Pons (tissue), 1 donor: ENCODE measurements at places on chromosomes 3 and 15.
A peak's percentile ranks its signal among the peaks of the same experiment; 100 is the strongest.

GRCh38 chr3:183122257-183122932, 23.1 kb upstream of the MCCC1 start:
- peak; percentile 63 for DNase-seq

- no peak for DNase-seq
Observed at GRCh38 chr15:67768313-67768977, 56.9 kb upstream of the SKOR1 start.

DNA sequence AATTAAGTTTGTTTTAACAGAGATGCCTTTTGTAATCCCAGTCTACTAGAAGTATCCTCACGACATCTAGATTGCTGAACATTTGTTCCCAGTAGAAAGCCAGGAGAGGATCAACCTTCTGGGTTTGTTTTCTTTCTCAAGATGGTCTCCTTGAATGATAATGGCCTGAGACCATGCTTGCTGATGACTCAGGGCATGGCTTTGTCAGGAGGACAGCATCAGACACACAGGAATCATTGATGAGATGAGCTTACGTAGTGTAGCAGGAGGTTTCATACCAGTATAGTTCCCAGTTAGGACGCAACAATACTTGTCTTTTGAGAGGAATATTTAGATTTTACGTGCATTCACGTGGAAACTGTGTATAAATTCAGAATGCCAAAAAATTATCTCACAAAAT, 38.6 kb downstream of the ATP1B3 start:
- no peak for DNase-seq

GRCh38 chr3:176514297-176514696, 683.0 kb downstream of the TBL1XR1 start:
- DNase-seq, result peak; percentile 16

GRCh38 chr3:161548301-161548700, 51.7 kb downstream of the OTOL1 start:
- no peak for DNase-seq

- no peak for DNase-seq
Observed at GRCh38 chr3:145055375-145056076, 1083.9 kb downstream of the DIPK2A start.

DNA sequence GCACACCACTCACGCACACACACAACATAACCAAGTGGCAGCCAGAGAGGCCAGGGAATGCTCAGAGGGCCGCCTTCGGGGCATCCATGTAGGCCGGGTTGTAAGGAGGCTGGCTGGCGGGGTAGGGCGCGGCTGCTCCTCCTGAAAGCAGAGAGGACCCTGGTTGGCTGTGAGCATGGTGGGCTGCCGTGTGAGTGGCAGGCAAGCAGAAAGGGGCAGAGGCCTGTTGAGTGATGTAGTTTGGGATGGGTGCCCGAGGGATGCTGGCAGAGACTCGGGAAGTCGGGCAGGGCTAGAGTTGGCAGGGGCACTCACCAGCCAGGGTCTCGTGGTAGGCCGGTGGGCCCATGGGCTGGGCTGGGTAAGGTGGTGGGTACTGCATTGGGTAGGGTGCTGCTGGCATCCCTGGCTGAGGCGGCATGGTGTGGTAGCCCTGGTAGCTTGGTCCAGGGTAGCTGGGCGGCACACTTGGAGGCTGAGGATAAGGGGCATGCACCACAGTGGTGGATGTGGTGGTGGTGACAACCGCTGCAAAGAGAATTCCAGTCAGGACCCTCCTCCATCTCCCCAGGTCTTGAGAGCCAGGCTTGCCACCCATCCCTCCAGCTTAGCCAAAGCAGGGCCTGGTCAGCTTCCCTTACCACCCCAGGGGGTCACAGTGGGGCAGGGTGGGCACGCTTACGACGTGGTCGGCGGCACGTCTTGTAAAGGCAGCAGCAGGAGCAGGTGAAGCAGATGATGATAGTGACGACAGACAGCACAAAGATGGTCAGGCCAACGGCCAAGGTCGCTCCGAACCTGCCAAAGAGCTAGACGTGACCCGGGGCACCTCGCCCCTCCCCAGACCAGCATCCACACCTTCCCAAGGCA, 22.7 kb downstream of the ATRIP start:
- no peak for DNase-seq

DNA sequence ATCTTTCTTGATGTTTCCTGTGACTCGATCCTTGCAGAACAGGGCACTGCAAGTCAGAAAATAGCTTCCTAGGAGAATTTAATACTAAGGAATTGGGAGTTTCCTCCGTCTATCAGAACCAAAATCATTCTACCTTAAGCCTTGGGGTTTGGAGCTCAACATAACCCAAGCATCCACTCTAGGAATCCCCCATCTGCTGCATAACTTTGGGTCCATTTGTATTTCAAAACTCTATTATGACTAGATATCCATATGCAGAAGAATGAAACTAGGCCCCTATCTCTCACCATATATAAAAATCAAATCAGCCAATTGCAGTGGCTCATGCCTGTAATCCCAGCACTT, 61.7 kb upstream of the AKAP13 start:
- DNase-seq, result no peak

DNA sequence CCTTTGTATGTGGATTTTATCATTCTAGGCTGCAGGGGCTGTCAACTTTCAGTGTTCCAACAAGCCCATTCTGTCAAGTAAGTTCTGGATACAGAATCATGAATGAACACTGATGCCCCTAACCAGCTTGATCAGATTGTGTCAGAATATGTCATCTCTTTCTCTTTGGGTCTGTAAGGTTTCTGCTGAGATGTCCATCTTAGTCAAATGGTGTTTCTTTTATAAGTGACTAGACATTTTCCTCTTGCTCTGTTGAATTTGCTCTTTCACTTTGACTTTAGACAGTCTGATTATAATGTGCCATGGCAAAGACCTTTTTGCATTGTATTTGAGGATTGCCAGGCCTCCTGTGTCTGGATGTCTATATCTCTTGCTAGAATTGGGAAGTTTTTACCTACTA, 660.9 kb upstream of the CBLB start:
- no peak for DNase-seq

- DNase-seq, result peak; percentile 79
Observed at GRCh38 chr3:85303156-85303555, 344.4 kb downstream of the CADM2 start.

GRCh38 chr3:112056451-112056929, 22.0 kb downstream of the TMPRSS7 start:
- DNase-seq, result no peak

- DNase-seq, result no peak
Observed at GRCh38 chr15:65660927-65661326, 39.2 kb downstream of the SLC24A1 start.

DNA sequence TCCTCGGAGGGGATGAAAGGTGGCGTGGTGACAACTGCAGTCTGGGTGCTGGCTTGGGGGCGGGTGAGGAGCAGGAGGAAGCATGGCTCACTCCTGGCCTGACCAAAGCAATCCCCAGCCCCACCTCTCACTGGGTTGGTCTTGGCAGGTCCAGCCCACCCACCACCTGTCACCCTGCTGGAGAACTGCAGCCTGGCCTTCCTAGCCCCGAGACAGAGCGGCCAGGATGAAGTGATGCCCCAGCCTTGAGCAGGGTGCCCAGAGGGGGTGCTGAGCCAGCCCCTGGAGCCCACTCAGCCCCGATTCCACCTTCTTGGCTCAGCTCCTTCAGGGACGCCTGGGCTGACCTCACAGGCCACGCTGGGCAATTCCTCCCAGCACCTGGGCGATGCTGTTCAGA, 89.9 kb downstream of the IQSEC1 start:
- DNase-seq, result no peak

DNA sequence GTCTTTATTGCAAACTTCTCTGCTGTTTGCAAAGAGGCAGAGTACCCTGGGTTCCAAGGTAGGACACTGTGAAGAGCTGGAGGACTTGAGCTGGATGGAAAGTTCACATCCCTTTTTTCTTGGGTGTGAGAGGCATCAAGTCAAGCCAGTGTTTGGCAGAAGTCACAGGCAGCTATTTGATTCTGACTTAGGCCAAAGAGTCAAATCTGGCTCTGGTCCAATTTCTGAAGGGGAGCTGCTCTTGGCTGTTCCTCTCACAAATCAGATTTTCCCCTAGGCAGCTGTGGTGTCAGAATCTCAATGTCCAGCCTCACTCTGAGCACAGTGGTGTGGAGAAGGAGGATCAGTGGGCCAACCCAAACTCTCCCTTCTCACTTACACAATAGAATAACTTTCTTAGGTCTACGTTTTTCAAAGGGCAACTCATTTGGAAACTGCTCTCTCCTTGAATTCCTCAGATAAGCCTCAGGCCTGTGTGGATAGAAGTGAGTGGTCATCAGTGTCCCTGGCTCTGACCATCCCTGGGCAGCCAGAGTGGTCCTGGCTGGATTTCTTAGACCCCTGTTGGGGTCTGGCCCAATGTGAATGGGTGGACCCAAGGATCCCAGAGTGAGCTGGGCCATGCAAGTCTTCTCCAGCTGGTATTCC, 18.2 kb upstream of the AMOTL2 start:
- peak; percentile 68 for DNase-seq
